CD8-positive, alpha-beta memory T cell (primary cell): ENCODE measurements at places on chromosomes 2 and 18. TPM values are rescaled to one million over a fixed set of nuclear protein-coding genes. Genes with fewer than 3 reads are reported as not detected.

DNA sequence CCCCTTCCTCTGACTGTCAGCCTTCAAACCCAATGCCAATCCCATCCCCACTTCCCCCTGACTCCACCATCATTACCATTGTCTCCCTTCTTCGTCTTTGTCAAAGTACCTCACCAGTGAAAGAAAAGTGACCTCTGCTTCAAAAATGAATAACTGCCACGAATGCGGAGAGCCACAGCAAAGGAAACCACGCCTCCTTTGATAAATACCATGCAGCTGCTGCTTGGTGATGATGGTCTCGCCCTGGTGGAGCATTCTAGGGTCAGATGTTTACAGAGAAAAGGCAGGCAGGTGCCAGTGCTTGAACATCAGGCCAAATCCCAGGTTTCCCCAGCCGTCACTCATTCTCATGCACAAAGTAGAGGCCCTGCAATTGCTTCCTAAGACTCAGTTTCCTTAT lies 162.2 kb downstream of the BCL11A start:
- DNase-seq = no peak

Gene CLEC4F
- not detected for polyA plus RNA-seq

Gene EIF5B
- 18.1 TPM for polyA plus RNA-seq

DNA sequence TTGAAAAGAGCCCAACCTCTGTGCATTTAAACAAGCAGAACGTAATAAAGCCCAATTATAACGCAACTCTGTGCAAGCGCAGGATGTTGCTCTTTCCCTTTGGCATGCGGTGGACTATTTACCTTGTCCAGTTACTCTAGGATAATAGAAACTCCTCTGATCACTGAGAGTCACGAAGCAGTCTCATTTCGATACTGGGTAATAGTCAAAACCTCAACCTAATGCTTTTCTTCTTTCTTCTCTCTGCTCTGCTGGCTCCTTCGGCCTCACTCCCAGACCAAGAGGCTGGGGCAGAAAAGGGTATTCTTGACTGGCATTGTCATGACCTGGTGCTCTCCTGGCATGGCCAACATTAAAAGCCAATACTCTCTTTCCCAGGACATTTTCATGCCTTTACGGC lies 89.7 kb upstream of the GCFC2 start:
- no peak for DNase-seq

Gene FAM237A
- not detected for polyA plus RNA-seq

Gene DNAJC5G
- polyA plus RNA-seq = not detected

Gene NCKAP1
- polyA plus RNA-seq = 0.51 TPM

Gene RBM43
- 5.0 TPM for polyA plus RNA-seq

GRCh38 chr2:235218486-235218907 lies 266.7 kb downstream of the SH3BP4 start:
- no peak for DNase-seq

DNA sequence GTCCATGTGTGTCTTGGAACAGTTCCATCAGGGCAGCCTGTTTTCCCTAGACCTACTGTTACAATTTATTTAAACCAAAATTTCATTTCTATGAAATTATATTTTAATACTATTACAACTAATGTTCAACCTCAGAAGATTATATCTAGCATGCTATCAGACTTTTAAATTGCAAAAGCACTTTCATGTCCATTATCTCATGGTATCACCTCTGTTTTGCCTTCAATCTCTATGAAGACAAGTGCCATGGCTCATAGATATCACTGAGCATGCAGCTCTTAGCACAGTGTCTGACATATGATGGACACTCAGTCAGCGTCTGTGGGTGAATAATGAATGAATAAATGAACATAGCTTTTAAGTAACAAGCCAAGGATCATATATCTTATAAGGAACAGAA lies 288.8 kb downstream of the RAD51AP2 start:
- DNase-seq = no peak

DNA sequence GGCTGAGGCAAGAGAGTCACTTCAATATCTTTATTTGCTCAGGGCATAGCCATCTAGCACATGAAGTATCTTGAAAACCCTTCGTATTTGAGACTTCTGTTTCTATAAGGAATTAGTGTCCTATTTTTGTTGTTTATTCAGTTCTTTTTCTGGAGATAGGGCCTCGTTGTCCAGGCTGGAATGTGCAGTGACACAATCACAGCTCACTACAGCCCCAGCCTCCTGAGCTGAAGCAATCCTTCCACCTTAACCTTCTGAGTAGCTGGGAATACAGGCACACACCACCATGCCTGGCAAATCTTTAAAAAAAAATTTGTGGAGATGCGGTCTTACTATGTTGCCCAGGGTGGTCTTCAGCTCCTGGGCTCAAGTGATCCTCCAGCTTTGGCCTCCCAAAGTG lies 50.6 kb downstream of the PSMD14 start:
- no peak for DNase-seq

- DNase-seq = no peak
Measured at GRCh38 chr2:152078662-152079061, 20.2 kb downstream of the CACNB4 start.

Gene GMCL1
- polyA plus RNA-seq = 38.4 TPM

- DNase-seq = no peak
Measured at GRCh38 chr2:157233506-157233905, 24.0 kb upstream of the GALNT5 start.

Gene GCG
- not detected for polyA plus RNA-seq

GRCh38 chr2:3219536-3219935 lies 158.1 kb downstream of the EIPR1 start:
- no peak for DNase-seq

GRCh38 chr18:34158881-34159690 lies 65.6 kb downstream of the NOL4 start:
- no peak for DNase-seq

DNA sequence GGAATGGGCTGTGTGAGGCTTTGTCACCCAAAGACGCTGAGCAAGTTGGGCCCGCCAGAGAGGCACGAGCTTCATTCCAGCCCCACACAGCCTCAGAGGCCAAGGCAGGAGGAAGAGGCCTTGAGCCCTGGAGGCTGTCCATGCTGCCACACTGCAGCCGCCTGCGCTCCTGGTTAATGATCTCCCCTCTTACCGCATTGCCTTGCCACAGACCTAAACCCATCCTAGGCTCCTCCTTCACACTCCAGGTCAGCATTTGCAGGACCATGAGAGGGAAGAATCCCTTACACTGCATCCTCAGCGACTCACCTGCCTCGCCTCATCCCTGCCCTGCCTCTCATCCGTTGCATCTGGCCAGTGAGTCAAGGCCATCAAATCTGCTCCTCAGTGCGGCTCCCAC lies 24.6 kb downstream of the KIF3C start:
- no peak for DNase-seq

GRCh38 chr2:159518321-159519005 lies 97.9 kb downstream of the BAZ2B start:
- no peak for DNase-seq

GRCh38 chr2:200812122-200813022 lies 662 bp downstream of the BZW1 start:
- DNase-seq = peak; percentile 74

DNA sequence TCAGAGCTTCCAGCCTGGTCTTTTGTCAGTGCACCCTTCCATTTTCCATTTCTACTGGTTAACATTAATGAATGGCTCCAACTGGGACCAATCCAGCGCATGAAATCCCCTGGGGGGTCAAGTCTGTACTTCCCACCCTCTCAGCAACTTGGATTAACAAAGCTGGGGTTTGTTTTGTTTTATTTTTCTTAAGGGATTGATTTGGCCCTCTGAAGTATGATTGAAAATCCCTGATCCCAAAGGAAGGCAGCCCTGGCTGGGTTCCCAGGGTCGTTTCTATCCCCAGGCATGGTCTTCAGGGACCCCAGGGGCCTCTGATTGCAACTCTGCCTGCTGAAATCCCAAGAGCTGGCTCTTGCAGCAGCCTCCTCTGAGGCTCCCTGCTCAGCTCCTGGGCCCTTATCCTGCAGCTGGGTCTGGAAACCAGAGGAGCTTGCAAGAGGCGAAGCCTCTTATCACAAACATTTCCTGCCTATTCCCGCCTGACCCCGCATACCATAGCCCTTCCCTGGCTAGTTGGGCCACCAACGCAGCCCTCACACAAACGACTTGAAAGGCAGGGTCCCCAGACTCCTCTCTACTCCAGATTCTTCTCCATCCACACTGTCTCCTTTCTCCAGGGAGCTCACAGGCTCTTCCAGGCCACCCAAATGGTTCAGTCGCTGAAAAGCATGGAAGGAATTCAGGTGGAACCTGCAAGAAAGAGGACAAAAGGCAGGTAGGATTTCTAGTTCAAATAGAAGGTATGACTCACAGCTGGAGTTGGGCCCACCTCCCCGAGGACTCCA lies 109.7 kb upstream of the PKDCC start:
- no peak for DNase-seq

- no peak for DNase-seq
Measured at GRCh38 chr2:27762951-27763906, 8.3 kb upstream of the MRPL33 start.

Gene GKN1
- polyA plus RNA-seq = not detected

Gene SLC4A1AP
- polyA plus RNA-seq = 29.1 TPM

Gene GREB1L
- polyA plus RNA-seq = 0.13 TPM

GRCh38 chr2:208638059-208638458 lies 231.5 kb downstream of the PTH2R start:
- no peak for DNase-seq

DNA sequence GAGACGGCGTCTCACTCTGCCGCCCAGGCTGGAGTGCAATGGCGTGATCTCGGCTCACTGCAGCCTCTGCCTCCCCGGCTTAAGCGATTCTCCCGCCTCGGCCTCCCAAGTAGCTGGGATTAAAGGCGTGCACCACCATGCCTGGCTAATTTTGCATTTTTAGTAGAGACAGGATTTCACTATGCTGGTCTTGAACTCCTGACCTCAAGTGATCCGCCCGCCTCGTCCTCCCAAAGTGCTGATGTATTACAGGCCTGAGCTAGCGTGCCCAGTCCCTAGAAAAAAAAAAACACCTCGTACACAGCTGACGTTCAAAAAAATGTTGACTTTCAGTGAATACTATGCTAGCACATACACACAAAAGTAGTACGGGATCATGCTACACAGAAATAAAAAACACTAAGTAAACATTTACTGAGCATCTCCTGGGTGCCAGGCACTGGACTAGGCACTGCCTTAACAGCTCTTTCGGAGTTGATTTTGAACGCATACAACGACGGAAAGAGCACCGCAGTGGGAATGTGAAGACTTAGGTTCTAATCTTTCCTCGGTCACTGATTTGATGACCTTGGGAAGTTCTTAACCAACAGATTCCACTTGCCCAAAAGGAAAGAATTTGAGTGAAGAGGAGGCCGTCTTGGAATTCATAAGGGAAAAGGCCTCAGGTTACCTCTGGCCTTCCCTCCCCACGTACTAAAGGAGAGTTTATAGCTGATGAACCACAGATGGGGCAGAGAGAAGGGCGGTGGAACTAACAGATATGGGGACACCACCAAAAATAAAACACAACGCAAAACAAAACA lies 1.1 kb downstream of the DNAJC27 start:
- DNase-seq = no peak

GRCh38 chr2:219180961-219181360 lies 2.9 kb downstream of the RETREG2 start:
- DNase-seq = no peak
